IMR-90 (cell line): ENCODE measurements at places on chromosomes 7 and 10. TPM values are rescaled to one million over a fixed set of nuclear protein-coding genes. Genes with fewer than 3 reads are reported as not detected.

DYNC1I1 gene
- total RNA-seq, result under 0.01 TPM in 1 of 2 replicates, not detected in the other

GRM8 gene
- total RNA-seq, result not detected in 2 replicates

DDC gene
- not detected in 2 replicates for total RNA-seq

VDAC2 gene
- total RNA-seq, result 122 and 169 TPM in 2 replicates

UNC5B gene
- total RNA-seq, result 1.4 and 1.6 TPM in 2 replicates

GRID2IP gene
- not detected in 2 replicates for total RNA-seq

IFIT1B gene
- not detected in 2 replicates for total RNA-seq

CD36 gene
- 0.54 and 0.56 TPM in 2 replicates for total RNA-seq
